ENCODE measurements at places on chromosomes 13 and 19.

DNA sequence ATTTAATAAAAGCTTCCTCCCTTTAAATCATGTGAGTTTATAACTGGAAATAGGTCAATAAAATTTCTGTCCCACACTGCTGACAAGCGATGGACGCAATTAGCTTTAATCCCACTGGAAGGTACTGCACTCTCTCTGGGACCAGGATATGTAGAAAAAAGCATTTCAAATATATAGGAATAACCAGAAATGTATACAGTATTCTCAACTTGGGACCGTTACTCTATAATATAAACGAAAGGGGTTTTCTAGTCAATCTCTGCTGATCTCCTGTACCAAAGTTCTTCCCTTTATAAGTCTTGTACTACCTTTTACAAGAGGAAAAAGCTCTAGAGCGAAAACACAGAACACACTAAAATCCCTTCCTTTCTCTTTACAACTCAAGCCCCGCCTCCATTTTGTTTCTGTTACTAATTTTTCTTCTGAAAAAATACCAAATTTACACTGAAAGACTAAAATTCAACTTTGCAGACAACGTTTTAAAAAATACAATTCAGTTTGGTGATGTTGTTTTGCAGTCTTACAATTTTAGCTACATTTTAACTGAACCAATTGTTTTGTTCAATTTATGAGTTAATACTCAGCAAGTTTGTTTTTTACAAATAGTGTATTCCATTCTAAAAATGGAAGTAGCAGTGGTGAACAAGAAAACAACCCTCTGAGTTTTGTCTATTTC is 1.7 kb upstream of the USPL1 start:
- peak; percentile 26 for DNase-seq

GRCh38 chr13:101846249-101846648 is 393.8 kb downstream of the ITGBL1 start:
- no peak for DNase-seq

DNA sequence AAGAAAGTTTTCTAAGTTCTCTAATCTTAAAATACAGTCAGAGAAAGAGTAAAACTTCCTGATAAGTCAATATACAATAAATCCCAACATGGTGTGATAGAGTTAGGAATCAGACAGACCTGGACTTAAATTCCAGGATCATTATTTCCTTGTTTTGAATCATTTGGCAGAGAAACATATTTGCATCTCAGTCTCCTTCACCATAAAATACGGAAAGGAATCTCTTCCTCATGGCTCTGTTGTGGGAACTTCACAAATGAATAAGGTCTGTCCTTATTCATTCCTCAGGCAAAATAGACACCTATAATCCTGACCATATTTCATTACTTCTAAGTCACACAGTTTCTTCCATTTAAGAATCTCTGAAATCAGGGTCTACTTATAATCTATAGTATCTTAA is 19.3 kb upstream of the SERP2 start:
- DNase-seq = no peak

GRCh38 chr19:35438096-35438495 is 10.0 kb upstream of the FFAR2 start:
- no peak for DNase-seq

GRCh38 chr13:110244071-110244830 is 62.7 kb downstream of the COL4A1 start:
- no peak for DNase-seq

DNA sequence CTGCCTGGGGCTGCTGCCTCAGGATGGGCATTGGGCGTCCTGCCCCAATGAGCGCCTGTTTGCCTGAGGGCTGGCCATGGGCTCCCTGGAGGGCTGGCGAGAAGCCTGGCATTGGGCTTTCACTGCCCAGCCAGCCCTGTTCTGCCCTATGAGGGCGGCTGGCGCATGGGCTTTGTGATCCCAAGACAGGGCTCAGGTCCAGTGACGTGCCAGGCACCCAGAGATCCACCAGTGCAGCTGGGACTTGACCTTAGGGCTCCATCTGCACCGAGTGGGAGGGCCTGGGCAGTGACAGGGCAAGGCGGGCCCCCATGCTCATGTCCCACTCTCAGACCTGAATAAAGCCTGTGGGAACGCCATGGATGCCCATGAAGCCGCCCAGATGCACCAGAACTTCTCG is 34.3 kb downstream of the MAU2 start:
- DNase-seq = no peak

GRCh38 chr19:42374826-42375376 is 15.2 kb downstream of the CNFN start:
- no peak for DNase-seq

GRCh38 chr19:29515233-29515619 is 10.6 kb upstream of the VSTM2B start:
- no peak for DNase-seq

- DNase-seq = no peak
These were observed 74.6 kb downstream of the SHISA2 start for GRCh38 chr13:25977216-25977615.

DNA sequence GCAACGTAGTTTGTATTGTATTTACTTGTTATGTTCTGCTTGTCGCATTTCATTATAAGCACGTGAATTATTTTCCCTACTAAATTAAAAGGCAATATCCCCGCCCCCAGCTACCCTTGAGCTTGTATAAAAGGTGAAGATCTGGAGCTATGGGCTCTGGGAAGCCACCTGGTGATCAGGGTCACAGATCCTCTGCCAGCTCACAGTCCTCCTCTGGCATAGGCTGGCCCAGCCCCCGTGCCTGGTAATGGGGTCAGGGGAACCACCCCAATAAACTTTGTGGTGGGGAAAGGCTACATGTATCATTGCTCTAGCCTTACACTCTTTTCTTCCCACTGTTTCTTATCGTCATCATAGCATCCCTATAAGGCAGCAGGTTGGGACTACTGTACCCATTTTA is 190.2 kb upstream of the TSHZ3 start:
- DNase-seq = no peak
